ENCODE measurements at places on chromosomes 2 and 18.

GRCh38 chr2:109533823-109534222, 79.9 kb downstream of the SEPTIN10 start:
- DNase-seq: no peak

DNA sequence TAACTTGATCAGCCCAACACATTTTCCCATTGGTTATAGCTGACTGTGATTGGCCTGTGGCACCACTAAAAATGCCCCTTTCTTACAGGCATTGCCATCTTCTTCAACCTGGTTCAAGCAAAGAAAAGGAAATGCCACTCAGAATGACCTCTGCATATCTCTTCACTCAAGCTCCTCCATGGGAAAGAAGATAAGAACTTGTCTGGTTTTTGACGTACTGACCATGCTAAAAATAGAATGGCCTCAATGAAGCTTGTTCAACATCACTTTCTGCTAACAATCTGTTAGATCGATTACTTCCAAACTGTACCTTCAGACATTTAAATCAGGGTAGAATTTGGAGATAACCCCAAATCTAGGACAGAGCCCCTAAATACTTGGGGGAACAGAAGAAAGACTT, 109.5 kb downstream of the CABYR start:
- no peak for DNase-seq

GRCh38 chr2:29273004-29273684, 157.9 kb downstream of the CLIP4 start:
- DNase-seq: no peak

- no peak for DNase-seq
Observed at GRCh38 chr2:27060323-27060722, 8.9 kb downstream of the AGBL5 start.

DNA sequence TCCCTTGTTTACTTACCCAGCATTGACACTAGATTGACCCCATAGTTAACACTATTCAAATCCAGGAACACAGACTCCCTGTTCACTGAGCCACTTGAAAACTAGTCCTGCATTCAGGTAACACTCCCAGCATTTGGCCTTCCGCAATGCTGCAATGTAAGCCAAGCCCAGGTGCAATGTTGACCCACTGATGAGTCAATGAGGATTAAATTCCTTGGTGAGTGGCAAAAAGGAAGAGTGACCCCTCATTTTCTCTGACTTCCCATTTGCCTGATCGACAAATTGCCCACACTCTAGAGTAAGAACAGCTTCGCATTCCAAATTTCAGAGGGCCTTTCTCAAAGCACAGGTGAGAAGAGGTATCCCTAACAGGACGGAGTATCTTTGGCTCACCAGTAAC, 251.9 kb downstream of the FBXO15 start:
- no peak for DNase-seq

GRCh38 chr2:95073856-95074662, 47.5 kb downstream of the MRPS5 start:
- no peak for DNase-seq

GRCh38 chr18:26540043-26540628, 8.2 kb downstream of the KCTD1 start:
- no peak for DNase-seq

- peak; percentile 6 for DNase-seq
Observed at GRCh38 chr18:40250236-40250635, 1704.8 kb upstream of the PIK3C3 start.

DNA sequence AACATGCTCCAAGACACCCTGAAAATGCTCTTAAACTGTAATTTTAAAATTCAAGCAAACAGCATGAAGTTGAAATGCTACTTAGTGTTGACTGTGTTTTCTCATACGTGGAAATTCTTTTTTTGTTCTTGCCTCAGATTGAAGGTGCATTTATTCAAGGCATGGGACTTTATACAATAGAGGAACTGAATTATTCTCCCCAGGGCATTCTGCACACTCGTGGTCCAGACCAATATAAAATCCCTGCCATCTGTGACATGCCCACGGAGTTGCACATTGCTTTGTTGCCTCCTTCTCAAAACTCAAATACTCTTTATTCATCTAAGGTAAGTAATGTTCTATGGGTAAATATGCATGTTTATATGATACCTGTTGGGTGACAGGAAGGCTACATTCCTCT, 82.7 kb downstream of the AOX1 start:
- DNase-seq: no peak

DNA sequence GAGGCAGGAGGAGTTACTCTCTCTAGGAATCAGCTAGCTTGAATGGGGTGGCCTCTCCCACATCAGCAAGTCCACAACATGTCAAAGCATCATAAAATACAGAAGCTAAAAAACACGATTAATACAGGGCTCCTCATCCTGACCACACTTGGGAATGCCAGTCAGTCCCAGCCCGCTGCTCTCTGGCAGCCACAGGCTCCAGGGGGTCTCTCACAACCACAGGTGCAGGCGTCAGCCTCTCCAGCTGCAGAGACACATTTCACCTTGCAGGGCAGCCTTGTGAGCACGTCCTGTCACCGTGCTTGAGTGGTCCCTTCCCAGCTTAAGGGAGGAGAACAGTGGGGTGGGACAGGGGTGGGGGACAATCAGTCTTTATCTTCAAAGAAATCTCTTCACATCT, 137.4 kb upstream of the SH3BP4 start:
- no peak for DNase-seq

DNA sequence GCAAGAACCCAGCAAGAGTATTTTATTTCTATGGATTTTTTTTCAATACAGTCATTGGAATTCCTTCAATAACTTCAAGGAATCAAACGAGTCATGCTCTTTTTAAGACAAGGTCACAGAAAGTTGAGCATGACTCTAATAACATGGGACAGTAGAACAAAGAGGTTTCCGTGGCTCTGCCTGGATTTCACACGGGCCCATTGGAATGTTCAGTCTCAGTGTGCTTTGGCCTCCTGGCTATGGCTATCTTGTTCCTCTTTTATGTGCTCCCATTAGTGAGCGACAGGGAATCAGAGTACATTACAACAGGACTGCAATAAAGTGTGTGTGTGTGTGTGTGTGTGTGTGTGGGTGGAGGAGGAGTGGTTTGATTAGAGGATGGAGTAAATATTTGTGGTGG, 312.4 kb downstream of the DCC start:
- no peak for DNase-seq

GRCh38 chr2:64625299-64626145, 28.2 kb downstream of the SERTAD2 start:
- DNase-seq: no peak

DNA sequence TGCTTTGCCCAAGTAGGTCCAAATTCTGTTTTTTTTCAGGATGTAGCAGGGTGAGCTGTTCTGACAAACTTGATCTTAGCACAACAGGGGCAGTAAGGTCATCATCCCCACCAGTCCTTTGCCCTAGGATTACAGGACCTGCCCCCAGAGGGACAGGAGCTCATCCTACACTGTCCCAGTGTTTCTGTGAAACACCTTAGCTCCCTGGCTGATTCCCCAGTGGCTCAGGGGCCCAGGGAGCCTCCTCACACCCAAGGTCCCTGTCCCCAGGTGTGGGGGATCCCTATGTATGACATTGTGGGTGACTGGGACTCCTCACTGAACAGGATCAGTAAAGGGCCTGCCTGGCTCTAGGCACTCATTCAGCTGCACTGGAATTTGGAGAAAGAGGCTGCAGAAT, 191.2 kb downstream of the ANKRD30B start:
- no peak for DNase-seq

GRCh38 chr2:44496130-44496529, 134.4 kb downstream of the CAMKMT start:
- no peak for DNase-seq

DNA sequence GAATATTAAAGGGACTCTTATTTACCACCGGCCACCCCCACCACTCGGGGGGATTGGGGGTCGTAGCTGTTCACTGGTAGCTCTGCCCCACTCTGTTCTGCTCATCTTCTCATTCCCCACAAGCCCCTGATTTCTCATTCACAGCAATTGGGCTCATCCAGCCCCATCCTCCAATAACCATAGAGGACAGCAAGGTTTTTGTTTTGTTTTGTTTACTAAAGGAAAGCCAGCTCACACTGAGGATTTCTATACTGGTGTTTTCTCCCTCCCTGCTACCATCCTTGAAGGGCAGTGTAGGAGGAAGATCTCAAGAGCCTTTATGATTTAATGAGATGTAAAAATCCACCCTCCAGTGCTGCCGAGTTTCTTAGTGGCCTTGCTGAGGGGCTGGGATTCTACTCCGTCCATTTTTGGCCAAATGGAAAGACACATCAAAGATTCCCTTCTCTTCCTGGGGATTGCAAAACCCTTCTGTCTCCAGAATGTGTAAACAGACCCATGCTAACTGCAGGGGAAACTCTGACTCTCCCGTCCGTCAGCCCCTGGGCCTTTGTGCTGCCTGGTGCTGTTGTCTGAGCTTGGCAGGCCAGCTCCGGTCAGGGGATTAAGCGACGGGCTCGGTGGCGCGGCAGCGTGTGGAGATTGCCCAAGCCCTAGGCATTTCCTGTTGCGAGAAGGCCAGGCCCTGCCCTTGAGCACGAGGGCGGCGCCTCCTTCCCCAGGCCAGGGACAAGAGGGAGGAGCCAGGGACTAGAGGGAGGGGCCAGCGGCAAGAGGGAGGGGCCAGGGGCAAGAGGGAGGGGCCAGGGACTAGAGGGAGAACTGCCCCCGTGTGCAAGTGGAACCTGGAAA, 165.0 kb downstream of the ANTXR1 start:
- DNase-seq: peak; percentile 8

DNA sequence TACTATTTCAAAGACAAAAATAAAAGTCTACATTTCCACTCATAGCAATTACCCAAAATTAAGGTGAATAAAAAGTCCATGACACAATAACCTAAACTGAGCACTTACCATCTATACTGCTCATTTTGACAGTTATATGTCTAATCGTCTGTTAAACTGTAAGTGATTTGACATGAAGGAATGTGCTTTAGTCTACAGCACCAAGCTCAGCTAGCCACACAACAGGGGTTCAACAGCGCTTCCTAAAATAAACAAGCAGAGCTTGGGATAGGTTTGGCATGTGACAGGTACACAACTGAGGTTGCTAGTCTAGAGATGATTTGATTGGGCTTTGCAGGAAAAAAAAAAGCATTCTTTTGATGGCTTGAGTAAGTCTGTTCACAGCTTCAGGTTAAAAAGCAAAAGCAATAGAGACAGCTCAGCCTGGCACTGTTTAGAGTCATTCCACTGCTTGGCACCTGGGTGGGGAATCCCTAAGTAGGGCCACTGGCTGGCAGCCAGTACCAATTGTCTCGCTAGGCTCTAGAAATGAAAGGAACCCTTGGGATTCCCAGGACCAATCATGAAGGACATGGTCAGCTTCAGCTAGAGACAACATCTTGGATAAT, 78.6 kb downstream of the BARD1 start:
- no peak for DNase-seq

DNA sequence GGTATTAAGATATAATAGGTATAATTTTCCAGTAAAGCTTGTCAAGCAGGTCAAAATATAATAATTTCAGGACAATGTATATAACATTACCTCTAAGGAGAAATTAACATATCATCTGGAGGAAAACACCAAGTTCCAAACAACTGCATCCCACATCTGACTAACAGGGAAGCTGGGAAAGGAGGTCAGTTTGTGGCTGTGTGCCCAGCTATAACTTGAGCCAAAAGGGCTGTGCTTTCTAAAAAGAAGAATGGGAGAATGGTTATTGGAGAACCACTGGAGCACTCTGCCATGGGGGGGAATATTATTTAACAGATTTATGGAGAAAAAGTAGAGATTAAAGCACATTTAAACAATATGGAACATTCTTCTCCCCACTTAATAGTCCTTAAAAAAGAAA, 390.6 kb upstream of the PKDCC start:
- no peak for DNase-seq

DNA sequence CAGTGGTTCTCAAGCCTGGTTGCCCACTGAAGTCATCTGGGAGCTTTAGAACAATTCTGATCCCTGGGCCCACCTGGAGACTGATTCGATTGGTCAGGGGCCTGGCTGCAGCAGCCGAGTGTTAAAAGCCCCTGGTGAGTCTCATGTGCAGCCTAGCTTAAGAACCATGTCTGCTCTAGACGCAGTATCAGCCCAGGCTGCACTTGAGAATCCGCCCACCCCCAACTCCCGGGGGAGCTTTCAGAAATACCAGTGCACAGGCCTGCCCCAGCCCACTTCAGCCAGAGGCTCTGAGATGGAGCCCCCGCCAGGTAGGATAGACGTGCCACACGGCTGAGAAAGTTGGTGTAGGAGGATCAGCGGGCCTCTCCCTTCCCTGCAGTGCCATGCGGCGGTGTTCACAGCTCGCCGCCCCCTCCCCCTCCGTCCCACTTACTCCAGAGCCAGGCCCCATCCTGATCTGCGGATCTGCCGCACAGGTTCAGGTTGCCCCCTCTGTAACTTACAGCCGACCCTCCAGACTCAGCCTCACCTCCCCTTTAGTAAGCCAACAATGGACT, 209.0 kb upstream of the RAB12 start:
- DNase-seq: no peak

DNA sequence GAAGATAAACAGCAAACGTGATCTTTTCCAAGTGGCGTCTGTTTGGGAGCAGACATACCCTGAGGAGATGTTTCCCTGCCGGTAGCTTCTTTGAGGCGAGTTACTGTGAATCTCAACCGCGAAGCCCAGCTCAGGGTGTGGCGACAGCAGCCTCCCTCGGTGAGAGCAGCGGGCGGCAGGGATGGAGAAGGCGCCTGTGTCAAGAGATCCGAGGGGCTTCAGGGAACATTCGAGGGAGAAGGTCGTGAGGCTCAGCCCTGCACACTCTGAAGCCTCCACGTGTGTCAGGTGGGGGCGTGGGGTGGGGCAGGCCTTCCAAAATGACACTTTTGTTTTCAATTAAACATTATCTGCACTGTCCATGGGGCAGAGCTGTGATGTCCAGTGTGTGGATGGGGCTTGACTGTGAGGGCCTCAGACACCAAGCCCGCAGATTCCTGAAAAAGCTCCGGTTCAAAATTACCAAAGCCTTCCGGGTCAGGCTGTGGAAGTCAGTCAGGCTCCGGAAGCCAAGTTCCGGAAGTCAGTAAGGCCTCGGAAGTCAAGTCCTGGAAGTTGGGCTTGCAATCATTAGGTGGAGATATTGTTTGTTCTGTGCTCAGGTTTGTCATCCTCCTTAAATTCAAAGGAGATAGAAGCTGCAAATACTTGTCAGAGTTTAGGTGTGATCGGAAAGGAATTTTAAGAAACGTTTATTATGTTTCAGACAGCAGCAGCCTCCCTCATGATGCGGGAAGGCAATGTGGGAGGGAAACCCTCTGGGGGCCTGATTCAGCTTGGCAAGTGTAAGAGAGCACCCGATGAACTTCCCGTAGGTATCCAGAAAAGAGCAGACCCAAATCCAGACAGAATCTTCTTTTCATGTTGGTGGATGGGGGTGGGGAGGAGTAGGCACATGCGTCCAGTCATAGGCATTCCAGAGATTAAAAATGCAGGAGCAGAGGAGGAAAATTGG, 20.7 kb downstream of the SMIM21 start:
- DNase-seq: no peak

GRCh38 chr2:180370511-180371205, 363.6 kb upstream of the CWC22 start:
- no peak for DNase-seq

- DNase-seq: peak; percentile 10
Observed at GRCh38 chr2:72781480-72781879, 44.4 kb downstream of the EXOC6B start.

- DNase-seq: no peak
Observed at GRCh38 chr2:196344397-196344796, 173.0 kb upstream of the STK17B start.
